ENCODE measurements at places on chromosomes 16 and 17. TPM values are rescaled to one million over a fixed set of nuclear protein-coding genes. Genes with fewer than 3 reads are reported as not detected.

The CMTM3 gene
- total RNA-seq, result 8.5 TPM

The KRTAP17-1 gene
- total RNA-seq, result 0.12 TPM

The SDR42E2 gene
- not detected for total RNA-seq

The MLKL gene
- 15.5 TPM for total RNA-seq

The GNG13 gene
- not detected for total RNA-seq

The DBNDD1 gene
- 1.4 TPM for total RNA-seq

The SPNS3 gene
- total RNA-seq, result not detected

The CHST5 gene
- 0.11 TPM for total RNA-seq

The GRB7 gene
- 0.37 TPM for total RNA-seq

Measured in uterine smooth muscle cell (primary cell).